CD8-positive, alpha-beta memory T cell (primary cell): ENCODE measurements at places on chromosomes 5 and 9.
A peak's percentile ranks its signal among the peaks of the same experiment; 100 is the strongest.

DNA sequence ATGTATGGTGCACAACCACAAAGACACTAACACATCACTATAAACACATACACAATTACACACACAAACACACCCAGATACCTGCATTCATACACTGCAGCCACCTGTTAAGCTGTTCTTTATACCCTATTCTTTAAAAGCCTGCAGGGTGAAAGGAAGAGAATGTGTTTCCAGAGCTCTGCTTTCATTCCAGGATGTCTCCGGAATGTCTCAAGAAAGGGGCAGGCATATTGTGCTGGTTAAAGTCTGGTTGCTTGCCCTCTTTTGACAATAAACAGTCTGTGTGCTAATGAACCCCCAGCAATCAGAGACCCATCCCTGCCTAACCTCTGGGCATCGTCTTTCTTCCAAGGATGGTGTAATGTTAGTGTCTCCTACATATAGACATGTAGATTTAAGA lies 181.6 kb downstream of the EPB41L4A start:
- DNase-seq, result no peak

- no peak for DNase-seq
Observed at GRCh38 chr5:132095424-132095972, 21.9 kb downstream of the CSF2 start.

- DNase-seq, result no peak
Observed at GRCh38 chr5:82211855-82212572, 66.1 kb downstream of the RPS23 start.

GRCh38 chr5:88690409-88691229 lies 192.4 kb downstream of the MEF2C start:
- peak; percentile 64 for DNase-seq

DNA sequence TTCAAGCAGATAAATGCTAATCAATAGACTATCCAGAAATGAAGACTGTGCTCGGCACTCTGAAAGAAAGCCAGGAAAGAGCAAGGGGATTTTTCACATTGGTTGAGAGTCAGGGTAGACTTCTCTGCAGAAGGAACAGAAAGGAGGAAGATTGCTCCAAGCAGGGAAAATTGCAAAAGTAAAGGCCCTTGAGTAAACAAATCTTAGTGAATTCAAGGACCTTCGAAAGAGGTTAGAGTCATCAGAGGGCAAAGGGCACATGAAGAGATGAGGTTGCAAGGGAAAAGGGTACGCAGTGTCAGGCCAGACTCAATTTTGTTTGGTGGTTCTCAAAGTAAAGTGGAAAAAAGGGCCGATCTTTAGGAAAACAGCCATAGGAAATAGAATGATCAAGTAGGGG lies 157.6 kb upstream of the RAI14 start:
- no peak for DNase-seq

GRCh38 chr9:99478469-99479027 lies 256.5 kb downstream of the SEC61B start:
- DNase-seq, result no peak

- no peak for DNase-seq
Observed at GRCh38 chr5:115559524-115559923, 14.9 kb upstream of the FEM1C start.

- DNase-seq, result no peak
Observed at GRCh38 chr9:93130861-93131481, 3.1 kb downstream of the NINJ1 start.

GRCh38 chr9:127608104-127608966 lies 3.7 kb upstream of the STXBP1 start:
- peak; percentile 75 for DNase-seq

DNA sequence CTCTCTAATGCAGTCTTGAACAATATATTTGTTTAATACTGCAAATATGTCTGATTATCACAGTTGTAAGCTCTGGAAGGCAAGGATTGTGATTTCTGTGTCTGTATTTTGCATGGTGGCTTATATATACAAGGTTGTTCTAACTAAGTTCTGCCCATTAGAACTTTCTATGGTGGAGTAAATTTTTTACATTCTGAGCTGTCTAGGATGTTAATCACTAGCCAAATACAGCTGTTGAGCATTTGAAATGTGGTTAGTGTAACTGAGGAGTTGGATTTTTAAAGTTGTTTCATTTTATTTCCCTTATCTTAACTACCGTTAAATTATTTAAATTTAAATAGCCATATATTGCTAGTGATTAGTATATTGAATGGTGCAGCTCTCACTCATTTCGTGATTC lies 64.3 kb upstream of the DMRTA1 start:
- DNase-seq, result no peak

DNA sequence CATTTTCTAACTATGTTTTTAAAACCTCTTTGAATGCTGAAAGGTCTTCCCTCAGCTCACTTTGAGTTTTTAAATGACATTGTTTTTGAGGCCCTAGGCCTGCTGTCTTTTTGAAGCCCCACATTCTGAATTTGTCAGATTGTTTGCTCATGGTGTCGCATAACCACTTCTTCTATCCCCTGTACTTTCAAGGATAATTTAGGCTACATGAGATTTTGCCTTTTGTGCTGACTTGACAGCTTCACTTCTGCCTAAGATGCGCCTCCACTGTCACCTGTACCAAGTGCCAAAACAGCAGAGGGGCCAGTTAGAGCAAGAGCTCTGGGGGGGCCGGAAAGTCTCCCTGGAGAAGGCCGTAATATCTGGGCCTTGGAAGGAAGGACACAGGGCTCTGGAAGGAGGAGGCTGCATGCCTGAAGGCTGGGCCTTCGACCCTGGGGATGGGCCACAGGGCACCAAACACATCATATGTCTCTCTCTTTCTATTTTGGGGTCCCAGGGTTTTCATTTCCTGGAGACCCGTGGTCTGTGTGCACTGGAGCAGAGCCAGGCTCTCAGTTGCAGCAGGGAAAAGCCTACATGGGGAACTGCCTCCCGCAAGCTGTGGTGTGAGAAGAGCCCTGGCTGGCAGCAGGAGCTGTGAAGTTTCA lies 49.1 kb downstream of the NDST1 start:
- DNase-seq, result no peak

DNA sequence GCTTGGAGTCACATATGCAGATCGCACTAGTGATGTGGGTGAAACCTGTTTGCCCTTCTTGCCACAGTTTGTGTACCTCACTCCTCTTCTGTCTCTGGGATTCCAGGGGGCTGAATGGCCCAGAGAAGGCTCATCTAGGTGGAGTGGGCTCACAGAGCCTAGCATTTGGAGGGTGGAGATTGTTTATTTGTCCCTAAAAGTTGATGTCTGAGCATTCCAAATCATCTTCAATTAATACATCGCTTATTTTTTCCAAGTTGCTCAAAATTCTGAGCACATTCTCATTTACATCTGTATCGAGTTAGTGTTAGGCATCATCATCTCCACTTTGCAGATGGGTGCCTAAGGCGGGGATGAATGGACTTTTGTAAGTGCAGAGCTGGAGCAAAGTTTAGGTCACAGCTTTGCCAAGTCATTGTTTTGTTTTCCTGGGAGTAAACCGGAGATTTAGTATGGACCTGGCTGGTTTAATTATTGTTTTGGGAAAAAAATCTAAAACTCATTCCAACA lies 2.0 kb downstream of the ABL1 start:
- no peak for DNase-seq

GRCh38 chr9:17057729-17058128 lies 77.1 kb upstream of the CNTLN start:
- no peak for DNase-seq

DNA sequence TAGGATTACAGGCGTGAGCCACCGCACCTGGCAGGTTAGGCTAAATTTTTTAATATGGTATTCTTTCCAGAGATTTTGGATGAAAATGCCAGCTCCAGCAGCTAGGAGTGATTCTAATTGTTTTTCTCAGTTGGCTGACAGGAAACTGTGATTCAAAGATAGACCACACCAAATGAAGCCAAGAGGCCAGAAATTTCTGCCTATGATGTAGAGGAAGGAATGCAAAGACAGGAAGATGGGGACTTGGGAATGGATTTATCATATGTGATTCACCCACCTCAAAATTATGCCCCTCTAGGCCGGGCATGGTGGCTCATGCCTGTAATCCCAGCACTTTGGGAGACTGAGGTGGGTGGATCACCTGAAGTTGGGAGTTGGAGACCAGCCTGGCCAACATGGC lies 53.3 kb downstream of the UGCG start:
- no peak for DNase-seq

DNA sequence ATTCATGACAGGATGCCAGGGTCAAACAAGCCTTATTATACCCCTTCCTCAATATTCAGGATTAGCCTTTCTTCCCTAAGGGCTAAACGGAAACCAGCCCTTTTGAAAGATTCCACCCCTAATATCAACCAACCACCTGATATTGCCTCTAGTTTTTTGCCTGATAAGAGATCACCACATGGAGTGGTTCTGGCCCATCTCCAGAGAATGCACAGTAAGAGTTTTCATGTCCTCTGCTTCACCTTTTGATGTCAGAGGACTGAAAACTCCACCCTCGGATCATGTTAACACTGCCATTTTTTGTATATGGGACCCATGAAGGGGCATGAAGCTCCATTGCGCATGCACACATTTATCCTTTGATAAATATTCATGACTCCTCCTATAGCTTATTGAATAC lies 5.8 kb upstream of the LNPEP start:
- DNase-seq, result no peak

- no peak for DNase-seq
Observed at GRCh38 chr9:69895659-69896058, 75.0 kb downstream of the CFAP95 start.

DNA sequence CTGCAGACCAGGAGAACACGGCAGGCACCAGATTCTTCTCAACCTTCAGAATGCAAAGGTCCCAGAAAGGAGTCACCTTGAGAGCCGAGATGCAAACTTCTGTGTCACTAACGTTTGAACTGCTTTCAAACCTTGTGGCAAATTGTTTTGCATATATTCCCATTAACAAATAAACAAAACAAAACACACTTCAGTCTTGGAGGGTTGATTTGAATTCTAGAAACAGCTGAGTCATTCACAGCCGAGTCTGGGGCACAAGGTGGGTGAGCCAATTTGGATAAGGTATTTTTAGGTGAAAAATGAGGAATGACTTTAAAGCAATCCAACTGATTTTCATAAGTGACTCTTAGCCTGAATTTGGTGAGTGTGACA lies 38.8 kb upstream of the ANKRD33B start:
- no peak for DNase-seq

DNA sequence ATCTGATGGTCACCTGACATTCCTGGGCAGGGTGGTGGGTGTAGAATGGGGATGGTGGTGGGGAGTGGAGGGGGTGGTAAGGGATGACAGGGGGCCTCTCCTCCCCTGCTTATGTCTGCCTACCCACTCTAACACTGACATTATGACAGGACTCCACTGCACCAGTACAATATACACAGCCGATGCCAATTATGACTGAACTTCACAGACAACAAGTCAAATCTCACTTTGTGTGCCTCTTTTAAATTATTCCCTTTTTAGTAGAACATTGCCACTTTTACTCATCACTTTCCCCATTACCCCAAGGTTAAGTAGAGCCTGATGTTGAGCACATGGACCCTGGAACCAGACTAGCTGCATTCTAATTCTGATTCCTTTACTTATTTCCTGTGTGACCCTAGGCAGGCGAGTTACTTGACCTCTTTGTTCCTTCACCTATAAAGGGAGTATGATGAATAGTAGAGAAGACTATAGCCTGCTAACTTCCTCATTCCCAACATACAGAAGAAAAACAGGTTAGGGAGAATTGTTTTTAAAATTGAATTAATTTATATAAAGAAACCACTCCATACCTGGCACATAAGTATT lies 464.7 kb downstream of the DMRT2 start:
- DNase-seq, result no peak

DNA sequence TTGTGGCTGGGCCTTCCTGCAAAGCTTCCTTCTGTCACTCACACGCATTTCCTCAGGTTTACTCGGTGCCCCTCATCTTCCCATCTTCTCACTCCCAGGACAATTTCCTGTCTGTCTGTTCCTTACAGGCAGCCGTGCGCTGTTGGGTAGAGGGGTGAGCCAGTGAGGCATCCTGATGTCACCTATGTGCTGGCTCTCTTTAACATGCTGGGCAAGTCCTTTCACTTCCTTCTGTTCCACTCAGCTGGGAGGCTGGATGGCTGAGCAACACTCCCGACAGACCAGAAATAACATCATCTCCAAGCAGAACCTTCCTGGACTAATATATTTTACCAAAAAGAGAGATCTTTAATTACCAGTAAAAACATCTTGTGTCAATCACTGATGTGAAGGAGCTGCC lies 103.0 kb downstream of the HSD17B3 start:
- no peak for DNase-seq

- DNase-seq, result no peak
Observed at GRCh38 chr5:24621792-24622191, 23.0 kb downstream of the CDH10 start.

DNA sequence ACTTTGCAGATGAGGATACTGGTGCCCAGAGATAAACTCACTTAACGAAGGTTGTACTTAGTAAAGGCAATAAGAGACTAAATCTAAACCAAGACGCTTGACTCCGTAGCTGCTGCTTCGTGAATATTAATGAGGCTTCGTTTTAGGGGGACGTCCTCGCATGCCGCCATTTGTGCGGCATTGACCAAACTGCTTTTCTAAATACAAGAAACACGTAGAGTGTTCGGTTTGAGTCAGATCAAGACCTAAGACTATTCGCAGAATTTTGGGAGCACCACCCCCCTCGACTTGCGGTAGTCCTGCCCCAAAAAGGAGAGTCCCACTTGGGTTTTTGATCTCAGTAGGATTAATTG lies 1.1 kb downstream of the NPM1 start:
- no peak for DNase-seq

GRCh38 chr9:133604214-133604613 lies 5.0 kb downstream of the FAM163B start:
- peak; percentile 64 for DNase-seq

- no peak for DNase-seq
Observed at GRCh38 chr5:3394891-3395599, 200.6 kb upstream of the IRX1 start.

GRCh38 chr5:106167766-106168165 lies 1503.0 kb downstream of the EFNA5 start:
- no peak for DNase-seq

- no peak for DNase-seq
Observed at GRCh38 chr5:77087484-77088261, 588 bp upstream of the ZBED3 start.

GRCh38 chr9:76025286-76025685 lies 134.8 kb downstream of the PCSK5 start:
- DNase-seq, result no peak

- DNase-seq, result no peak
Observed at GRCh38 chr9:35029852-35030251, 40.3 kb downstream of the DNAJB5 start.

DNA sequence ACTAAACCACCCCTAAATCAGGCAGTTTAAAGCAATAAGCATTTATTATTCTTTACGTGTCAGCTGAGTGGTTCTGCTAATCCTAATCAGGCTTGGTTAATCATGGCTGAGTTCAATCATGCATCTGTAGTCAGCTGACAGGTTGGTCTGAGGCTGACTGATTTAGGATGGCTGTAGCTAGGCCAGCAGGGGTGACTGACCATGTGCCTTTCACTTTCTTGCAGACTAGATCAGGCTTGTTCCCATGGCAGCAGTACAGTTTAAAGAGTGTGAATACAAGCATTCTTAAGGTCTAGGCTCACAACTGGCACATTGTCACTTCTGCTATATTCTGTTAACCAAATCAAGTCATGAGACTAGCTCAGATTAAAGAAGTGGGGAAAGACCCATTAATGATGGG lies 16.1 kb upstream of the MPDZ start:
- DNase-seq, result no peak
